ENCODE measurements at places on chromosomes 4 and X. TPM values are rescaled to one million over a fixed set of nuclear protein-coding genes. Genes with fewer than 3 reads are reported as not detected.

The PNMA3 gene
- not detected for total RNA-seq

DNA sequence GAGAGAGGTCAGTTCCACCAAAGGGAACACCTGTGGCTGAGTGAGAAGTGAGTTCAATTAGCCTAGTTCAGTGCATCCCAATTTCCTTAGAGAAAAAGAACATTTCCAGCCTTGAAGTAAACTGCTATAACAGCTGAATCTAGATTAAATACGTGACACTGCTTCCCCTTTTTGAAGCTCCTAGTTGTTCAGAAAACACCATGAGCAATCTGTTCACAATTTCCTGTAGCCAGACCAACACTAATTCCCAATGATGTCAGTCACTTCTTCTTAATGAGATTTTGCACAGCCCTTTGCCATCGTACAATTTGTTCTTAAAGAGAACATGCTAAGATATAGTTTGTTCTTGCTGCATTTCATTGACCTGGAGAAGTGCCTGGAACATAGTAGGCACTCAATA, 144.6 kb upstream of the EDNRA start:
- peak; percentile 50 for DNase-seq

The STBD1 gene
- 3.5 TPM for total RNA-seq

The DCHS2 gene
- not detected for total RNA-seq

The ENPEP gene
- total RNA-seq, result 0.99 TPM

DNA sequence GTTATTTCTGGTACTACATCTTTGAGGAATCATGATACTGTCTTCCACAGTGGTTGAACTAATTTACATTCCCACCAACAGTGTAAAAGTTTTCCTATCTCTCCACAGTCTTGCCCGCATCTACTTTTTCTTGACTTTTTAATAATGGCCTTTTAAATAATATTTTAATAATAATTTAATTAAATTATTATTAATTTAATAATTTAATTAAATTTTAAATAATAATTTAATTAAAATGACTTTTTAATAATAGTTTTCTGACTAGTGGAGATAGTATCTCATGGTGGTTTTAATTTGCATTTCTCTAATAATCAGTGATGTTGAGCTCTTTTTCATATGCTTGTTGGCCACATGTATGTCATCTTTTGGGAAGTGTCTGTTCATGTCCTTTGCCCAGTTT, 1395.0 kb upstream of the ADGRL3 start:
- DNase-seq, result no peak

DNA sequence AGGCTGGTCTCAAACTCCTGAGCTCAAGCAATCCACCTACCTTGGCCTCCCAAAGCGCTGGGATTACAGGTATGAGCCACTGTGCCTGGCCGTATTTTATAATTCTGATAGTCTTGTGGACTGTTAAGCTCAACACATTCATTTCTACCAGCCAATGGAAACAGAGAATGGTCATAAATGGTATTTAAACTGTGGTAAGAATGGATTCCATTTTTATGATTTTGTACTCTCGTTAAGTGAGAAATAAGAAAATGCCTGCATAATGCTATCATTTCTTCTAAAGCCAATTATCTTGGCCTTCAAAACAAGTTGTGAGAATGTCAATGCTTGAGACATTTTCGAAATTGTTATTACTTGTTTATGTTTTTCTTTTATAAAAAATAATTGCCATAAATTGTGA, 321.0 kb downstream of the IL15 start:
- DNase-seq, result no peak

DNA sequence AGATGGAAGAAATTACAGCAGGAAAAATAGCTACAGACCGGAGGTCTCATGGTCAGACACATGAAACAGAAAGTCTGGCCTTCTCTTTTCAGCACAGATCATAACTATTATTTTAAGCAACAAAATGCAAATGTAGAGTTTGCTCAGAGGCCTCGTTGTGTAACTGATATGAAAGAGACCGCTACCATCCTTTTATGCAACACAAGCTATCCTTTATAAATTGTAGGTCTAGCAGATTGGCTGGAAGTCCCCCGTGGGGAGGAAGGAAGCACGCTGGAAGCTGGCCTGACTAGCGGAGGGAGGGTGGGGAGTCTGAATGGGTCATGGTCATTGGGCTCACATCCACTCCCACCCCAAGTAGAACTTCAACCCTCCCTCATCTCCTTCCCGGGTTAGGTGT, 27.7 kb downstream of the DMP1 start:
- no peak for DNase-seq

DNA sequence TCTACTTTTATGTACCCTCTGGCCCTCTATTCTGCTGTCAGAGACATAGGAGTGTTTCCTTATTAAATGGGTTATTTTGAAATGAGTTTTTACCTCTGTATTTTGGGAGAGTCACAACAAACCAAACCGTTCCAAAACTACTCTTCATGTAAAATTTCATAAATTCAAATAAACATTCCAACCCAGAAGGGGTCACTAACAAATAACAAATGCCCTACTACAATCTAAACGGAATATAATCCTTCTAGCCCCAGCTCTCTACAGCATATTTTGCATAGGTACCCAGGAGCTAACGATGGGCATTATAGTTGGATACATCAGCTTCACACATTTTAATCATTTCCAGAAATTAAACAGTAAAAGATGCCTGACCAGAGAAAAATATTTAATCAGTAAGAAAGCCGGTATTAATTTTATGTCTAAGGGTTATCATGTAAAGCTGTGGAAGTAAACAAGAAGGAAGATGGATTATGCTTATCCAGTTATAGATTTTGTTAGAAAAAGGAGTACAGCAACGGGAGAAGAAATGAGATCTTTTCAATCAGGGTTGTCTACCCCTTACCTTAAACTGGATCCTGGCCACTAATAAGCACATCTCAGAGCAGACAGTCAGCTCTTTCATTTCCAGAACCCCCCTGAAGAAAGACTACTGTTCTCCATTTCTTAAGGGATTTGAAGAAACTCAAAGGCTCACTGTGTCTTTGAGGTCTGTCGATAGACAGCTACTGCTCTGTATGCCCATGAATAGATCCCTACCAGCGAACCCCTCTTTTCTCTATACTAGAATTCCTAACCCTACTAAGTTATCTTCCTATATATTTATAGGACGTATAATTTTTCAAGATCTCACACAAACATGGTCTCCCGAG, 1.2 kb downstream of the UGDH start:
- no peak for DNase-seq

The ZNF718 gene
- total RNA-seq, result 10.0 TPM

GRCh38 chr4:181525634-181526033, 717.6 kb upstream of the TENM3 start:
- DNase-seq, result no peak

DNA sequence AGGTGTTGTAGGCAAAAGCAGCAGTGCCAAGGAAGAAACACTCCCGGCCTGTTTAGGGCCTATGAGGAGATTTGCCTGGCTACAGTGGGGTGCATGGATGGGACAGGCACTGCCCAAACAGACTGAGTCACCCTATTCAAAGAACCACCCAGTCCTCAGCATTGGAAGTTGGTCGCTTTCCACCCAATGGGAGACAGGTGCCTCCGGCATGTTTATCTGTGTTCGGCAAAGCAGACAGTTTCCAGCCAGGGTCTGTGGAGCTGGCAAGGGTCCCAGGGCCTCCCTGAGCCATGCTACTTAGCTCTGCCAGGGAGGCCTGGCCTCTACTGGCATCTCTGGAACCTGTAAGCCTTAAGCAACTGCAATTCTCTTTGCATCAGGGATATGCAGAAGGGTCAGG, 165.1 kb upstream of the ATP6AP2 start:
- DNase-seq, result no peak

GRCh38 chrX:13649838-13650237, 3.1 kb upstream of the TCEANC start:
- no peak for DNase-seq

The FGFR3 gene
- total RNA-seq, result 0.05 TPM

GRCh38 chrX:41723826-41724225, at the start of gene GPR82:
Gene GPR82 (plus strand): TSS chrX:41724181. CDS start chrX:41727027, 2,846 bp downstream.
- DNase-seq, result no peak

- DNase-seq, result no peak
Measured at GRCh38 chr4:14831416-14831815, 170.9 kb upstream of the CPEB2 start.

- DNase-seq, result no peak
Measured at GRCh38 chr4:22932326-22932725, 239.6 kb downstream of the GBA3 start.

DNA sequence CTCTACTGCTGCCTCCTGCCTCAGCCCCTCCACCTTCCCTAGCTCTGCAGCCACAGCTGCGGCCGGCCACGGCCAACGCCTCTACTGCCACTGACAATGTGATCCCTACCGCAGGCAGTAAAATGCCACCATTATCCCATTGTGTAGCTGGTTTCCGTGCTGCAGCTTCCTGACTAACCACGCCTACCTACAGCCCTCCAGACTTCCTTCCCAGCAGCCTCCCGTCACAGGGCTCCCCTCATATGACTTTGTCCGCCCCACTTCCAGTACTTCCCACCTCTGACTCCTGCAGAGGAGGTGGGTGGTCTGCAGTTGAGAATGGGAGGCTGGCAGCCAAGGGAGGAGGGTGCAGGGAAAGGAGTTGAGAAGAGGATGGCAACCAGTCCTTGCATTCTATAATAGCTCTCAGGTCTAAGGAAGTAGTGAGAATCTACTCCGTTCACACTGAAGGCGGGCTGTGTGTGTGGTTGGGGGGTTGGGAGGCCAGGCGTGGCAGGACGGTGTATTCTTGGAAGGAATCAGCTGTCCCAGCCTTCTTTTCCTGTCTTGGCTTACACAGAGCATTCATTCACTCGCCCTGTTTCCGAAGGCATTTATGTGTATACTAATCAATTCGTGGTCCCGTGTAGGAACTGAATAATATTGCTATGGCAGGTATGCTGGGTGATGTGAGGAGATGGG, 33.1 kb upstream of the USP51 start:
- no peak for DNase-seq

GRCh38 chrX:71181910-71182799, 37.5 kb downstream of the NLGN3 start:
- peak; percentile 80 for DNase-seq

GRCh38 chr4:6917461-6918271, 8.0 kb downstream of the TBC1D14 start:
- DNase-seq, result no peak

GRCh38 chr4:8762951-8763735, 108.5 kb downstream of the HMX1 start:
- no peak for DNase-seq

DNA sequence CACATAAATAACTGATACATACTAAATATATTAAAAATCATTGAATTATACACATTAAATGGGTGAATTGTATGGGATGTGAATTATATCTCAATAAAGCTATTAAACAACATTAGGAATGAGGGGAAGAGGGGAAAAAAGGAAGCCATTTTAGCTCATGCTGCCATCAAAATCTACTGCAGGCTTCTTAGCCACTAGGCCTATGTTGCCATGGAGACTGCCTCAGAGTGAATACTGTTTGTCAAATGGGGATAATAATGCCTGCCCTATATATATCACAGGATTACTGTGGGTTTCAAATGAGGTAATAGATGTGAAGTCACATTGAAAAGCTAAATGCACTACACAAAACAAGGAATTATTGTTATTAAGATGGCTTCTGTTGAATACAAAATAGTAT, 21.2 kb downstream of the TMEM255A start:
- no peak for DNase-seq

The ITM2A gene
- total RNA-seq, result 159 TPM
